Stimulated activated CD8-positive, alpha-beta memory T cell treated with anti-CD3 and anti-CD28 coated beads, Interleukin-2, amount 100 ng/mL, for 1 hour (primary cell): ENCODE measurements at places on chromosomes 3 and 15.

- DNase-seq: no peak
Observed at GRCh38 chr3:79886204-79886603, 118.4 kb upstream of the ROBO1 start.

GRCh38 chr15:93072411-93073394 is 16.3 kb downstream of the RGMA start:
- no peak for DNase-seq

DNA sequence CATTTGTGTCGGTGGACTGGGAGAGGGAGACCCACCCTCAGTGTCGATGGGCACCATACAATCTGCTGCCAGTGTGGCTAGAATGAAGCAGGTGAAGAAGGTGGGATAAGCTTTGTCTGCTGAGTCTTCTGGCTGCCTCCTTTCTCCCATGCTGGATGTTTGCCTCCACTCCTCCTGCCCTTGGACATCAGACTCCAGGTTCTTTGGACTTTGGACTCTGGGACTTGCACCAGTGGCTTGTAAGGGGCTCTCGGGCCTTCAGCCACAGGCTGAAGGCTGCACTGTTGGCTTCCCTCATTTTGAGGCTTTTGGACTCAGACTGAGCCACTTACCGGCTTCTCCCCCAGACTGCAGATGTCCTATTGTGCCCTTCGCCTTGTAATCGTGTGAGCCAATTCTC is 23.6 kb upstream of the OSBPL11 start:
- no peak for DNase-seq

GRCh38 chr3:189622629-189623028 is 8.6 kb upstream of the TP63 start:
- DNase-seq: no peak

DNA sequence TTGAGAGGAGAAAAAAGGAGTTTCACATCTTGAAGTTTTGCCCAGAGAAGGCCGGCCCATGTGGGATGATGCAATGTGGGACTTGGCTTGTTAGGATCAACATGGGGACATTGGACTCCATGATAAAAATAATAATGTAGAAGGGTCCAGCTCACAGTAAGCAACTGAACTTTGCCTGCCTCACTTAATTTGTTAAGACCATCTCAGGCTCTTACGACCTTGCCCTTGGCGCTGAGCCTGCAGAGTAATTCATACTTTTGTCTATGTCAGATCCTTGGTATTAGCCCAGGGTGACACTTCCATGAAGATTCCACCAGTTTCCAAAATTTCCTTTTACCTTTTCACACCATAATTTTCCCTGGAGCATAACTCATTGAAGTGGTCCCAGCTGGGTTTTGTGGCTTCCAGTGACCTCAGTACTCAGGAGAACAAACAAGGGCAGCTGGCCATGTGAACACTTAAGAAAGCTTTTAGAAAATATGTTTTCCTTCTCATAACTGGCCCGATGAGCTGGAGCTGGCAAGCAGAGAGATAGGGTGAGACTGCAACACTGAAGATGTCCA is 315.4 kb upstream of the RASGRP1 start:
- no peak for DNase-seq

DNA sequence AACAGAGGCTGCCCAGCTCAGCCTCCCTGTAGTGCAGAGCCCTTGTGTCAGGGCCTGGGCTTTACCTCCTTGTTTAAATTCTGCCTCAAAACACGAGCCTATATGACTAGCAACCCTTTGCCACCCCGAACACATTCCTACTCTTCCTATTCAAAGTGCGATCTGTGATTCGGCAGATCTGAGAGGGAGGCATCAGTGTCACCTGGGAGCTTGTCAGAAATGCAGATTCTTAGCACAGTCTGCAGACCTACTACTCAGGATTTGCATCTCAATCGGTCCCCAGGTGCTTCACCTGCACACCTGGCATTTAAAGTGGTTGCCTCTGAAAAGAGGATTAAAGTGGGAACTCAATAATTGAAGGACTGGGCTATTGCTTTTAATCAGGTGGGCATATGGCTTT is 273.2 kb upstream of the TOPAZ1 start:
- DNase-seq: no peak

DNA sequence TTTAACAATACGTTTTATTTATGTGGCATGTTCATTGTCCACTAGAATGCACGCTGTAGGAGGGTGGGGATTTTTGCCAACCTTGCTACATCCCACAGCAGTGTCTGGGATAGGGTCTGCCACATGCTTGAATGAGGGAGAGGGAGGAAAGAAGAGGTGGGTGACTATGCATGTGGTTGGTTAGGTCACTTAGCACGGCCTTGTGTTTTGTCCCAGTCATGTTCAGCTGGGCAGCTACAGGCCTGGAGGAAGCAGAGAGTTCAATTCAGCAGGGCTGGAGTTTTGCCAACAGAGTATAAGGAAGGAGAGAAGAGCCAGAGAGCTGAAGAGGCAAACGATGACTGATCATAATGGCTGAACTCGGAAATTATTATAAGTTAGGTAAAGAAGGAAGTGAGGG is 268.4 kb upstream of the NSMCE3 start:
- DNase-seq: no peak

DNA sequence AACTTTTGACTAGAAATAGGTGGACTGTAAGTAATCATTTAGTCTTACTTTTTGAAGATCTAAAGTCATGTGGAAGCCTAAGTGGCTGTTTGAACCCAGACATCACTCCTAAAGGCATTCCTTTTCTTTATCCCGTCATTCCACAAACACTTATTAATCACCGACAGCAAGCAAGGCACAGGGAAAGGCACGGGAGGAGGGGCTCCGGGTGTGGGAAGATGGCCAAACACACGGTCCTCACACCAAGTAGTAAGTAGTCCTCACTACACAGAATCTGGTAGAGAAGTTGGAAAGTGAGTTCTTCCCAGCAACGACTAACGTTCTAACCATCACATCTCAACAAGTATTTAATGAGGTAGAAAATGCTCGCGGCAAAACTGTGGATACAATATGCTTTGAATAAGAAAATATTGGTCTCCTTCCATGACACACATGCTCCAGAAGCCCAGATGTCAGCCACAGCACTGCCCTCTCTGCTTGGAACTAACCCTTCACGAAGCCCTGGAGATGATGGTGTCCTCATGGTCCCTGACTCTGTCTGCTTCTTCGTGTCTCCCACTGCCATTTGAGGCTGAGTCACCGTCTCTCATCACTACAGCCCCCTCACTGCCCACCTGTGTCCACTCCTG is 202.2 kb downstream of the OPA1 start:
- no peak for DNase-seq

DNA sequence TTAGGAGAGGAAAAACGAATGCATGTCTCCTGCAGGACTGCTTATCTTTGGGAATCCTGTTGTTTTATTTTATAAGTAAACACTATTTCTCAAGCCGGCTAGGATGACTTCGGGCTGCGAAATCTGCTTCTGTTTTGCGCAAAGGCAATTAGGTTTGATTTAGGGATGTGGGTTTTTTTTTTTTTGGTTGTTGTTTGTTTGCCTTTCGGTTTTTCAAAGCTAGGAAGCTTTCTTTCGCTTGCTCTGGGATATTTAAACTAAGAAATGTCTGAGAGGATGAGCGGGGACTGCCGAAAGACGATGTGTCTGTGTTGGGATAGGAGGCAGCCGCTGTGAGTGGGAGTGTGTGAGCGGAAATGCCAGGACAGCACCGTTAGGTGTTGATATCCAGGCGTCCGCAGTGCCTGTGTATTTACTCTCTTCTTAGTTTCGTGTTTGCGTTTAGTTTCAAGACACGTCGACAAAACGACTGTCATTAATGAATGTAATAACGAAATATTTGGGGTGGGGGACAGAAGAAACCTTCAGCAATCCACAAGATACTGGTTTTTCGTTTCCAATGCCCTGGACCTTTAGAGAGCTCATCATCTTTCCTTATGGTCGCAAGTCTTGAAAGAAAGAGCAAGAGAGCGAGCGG is 604 bp downstream of the ISL2 start:
- DNase-seq: no peak

- DNase-seq: no peak
Observed at GRCh38 chr3:195803289-195803908, 8.3 kb downstream of the MUC4 start.

DNA sequence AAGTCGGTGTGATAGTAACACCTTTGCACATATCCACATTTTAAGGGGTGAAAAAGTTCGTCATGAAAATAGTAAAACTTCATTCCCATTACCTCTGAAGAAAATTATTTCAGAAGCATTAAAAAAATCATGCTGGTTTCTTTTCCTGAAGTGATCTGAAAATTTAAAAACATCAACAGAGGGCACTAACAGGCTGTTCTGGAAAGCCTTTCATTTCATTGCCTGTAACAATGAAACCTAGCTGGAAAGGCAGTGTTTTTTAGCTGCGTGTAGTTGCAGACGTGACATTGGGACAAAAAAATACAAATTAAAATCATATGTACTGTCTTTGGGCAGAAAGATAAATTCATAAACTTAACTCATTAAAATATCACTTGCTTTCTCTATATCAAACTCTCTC is 993.8 kb downstream of the GBE1 start:
- DNase-seq: no peak

DNA sequence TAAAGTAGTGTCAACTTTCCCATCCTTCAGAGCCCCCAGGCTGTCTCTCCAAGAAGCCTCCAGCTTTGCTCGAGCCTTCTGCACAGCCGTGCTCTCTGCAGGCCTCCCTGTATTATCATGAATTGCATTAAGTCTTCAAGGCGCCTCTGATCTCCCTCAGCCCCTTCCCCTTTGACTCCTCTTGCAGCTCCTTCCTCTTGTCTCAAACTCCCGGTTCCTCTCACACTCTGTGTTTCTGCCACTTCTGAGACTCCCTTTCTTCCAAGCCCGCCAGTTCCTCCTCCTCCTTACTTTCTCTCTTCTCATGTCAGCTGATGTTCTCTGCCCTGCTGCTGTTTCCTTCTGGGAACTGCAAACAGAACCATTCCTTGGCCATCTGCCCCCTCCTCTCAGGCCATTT is 418.8 kb downstream of the EPHB1 start:
- no peak for DNase-seq

- no peak for DNase-seq
Observed at GRCh38 chr3:30658328-30659052, 52.1 kb downstream of the TGFBR2 start.

DNA sequence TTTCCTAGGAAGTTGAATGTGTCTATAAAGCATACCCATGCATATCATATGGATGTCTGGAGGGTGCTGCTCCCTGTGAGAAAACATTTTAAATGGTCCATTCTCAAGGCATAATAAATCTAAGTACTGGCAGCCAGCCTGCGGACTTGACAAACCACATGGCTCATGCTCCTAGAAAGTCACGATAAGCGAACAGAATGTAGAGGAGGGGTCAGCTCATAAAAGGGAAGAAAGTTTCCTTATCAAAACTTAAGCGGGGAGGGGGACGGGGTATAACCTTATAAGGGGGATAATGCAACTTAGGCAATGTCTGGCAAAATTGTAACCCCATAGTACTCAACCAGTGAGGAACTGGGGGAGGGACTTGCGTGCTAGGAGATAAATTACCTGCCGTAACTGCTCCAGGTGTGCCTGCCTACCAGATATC is 159.8 kb upstream of the LMCD1 start:
- no peak for DNase-seq

DNA sequence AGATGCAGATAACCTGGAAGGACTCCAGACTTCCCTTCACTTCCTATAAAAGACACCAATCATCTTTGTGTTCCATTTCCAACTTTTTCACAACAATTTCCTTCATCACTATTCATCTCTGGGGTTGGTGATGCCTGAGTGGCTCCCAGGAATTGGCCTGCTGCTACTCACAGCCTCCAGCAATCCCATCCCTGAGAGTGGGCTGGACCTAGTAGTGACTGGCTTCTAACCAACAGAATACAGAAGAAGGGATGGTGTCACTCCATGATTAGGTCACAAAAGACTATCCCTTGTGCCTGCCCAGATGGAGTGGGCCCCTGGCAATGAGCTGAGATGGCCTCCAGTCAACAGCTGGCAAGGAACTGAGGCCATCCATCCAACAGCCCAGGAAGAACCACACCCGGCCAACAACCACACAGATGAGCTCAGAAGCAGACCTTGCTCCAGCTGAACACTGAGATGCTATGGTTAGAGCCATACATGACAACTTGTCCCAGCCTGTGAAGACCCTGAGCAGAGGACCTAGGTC is 20.9 kb downstream of the OCA2 start:
- no peak for DNase-seq

DNA sequence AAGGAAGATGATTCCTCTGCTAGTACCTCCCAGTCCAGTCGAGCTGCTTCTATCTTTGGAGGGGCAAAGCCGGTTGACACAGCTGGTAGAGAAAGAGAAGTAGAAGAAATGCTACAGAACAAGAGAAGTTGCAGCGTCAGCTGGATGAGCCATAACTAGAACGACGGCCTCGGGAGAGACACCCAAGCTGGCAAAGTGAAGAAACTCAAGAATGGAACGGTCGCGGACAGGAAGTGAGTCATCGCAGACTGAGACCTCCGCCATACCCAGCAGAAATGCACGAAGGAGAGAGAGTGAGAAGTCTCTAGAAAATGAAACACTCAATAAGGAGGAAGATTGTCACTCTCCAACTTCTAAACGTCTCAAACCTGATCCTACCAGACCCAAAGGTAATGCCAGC is 19.0 kb upstream of the PARP14 start:
- DNase-seq: no peak

DNA sequence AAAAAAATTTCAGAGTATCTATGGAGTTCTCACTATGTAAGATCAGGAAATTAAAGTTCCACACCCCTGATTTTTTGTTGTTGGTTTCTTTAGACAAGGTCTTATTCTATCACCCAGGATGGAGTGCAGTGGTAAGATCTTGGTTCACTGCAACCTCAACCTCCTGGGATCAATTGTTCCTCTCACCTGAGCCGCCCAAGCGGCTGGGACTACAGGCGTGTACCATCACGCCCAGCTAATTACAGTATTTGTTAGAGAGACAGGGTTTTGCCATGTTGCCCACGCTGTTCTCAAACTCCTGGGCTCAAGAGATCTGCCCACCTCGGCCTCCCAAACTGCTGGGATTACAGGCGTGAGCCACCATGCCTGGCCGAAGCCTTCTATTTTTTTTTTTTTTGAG is 12.4 kb downstream of the QRICH1 start:
- DNase-seq: no peak

GRCh38 chr3:135133905-135134683 is 339.0 kb downstream of the EPHB1 start:
- DNase-seq: no peak

GRCh38 chr3:36681867-36682266 is 82.5 kb downstream of the DCLK3 start:
- DNase-seq: no peak

DNA sequence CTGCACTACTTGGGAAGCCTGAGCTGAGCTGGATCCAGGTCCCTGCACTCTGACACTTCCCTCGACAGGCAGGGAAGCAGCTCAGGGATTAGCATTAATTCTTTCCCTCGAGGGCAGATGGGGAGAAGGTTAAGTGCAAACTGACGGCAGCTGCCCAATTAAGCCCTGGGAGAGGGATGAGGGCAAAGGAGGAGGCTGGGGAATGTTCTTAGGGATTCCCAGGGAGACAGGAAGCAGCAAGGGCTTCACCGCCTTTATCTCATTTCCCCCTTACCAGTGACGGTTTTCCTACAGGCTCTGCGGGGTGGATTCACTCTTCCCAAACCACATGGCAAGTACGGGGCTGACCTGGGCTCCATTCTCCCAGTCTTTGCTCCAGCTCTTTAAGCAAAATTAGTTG is 519.0 kb upstream of the PROK2 start:
- no peak for DNase-seq
